ENCODE measurements at places on chromosomes 12 and 14. TPM values are rescaled to one million over a fixed set of nuclear protein-coding genes. Genes with fewer than 3 reads are reported as not detected.

GRCh38 chr12:4144676-4145075 lies 128.9 kb upstream of the CCND2 start:
- no peak for DNase-seq

- DNase-seq: no peak
These were observed 13.9 kb downstream of the ACVRL1 start for GRCh38 chr12:51921017-51921725.

DNA sequence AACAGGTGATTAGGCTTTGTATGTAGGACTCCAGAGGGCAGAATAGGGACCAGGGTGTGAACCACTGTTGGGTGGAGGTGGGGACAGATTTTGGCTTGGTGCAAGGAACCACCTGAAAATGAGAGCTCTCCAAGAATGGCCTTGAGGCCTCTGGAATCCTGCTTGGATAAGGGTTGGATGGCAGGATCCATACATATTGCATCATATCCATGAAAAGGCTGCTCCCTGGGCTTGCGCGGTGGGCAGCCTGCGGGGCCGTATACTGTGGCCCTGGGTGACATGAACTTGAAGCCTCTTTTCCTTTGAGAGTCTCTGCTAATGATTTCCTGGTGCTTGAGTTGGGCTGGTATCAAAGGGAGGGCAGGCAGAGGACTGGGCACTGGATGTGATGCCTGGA lies 1.3 kb upstream of the SLC10A1 start:
- DNase-seq: no peak

GRCh38 chr12:26401874-26402273 lies 206.5 kb downstream of the SSPN start:
- no peak for DNase-seq

Gene RASAL1
- total RNA-seq: 0.58 TPM

Data from CD4-positive, alpha-beta memory T cell (primary cell).